ENCODE measurements at places on chromosomes 5 and 9.

GRCh38 chr5:78751872-78752271 is 103.3 kb upstream of the LHFPL2 start:
- DNase-seq = no peak

DNA sequence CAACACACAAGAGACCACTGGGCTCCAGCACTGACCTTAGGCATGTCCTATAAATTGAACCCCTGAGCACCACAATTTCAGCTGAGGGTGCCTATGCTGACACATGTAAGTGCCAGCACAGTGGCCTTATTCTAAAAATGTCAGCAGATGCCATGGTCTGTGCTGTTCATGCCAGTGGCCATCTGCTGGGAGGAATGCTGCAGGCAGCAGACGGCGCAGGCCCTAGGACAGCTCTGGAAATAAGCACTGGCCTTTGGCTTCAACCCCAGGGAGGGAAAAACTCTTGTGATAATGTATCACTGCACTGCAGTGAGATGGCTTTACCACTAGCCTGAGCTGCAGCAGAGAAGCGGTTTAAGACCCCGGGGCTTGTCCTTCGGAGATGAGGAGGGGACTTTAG is 98.5 kb downstream of the SYK start:
- DNase-seq = no peak

GRCh38 chr5:179858241-179858585 is 404 bp downstream of the MRNIP start:
- DNase-seq = no peak

DNA sequence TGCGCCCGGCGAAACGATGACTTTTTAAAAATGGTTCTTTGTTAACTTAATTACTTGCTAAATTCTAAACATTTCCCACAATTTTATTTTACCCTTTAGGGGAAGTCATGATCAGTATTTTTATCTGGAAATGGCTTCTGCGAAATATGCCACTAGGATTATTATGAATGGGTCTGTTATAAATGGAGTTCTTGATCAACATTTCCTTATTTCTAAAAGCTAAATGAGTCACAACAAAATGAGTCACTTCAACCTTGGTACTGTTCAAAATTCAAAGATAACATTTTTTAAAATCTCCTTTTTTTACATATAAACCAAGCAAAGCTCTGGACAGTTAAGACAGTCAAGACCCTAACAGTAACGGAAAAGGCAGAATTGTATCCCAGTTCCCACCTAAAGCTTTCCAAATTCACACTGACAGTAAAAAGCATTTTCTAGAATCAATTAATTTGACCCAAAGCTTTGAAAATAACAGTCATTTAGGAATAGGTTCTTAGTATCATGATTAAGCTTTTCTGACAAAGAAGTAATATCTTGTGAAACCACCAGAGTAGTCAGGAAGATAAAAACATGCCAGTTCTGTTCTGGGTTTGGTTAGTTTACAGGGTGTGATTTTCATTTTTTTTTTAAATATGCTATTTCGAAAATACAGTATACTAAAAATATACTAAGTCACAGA is 81.7 kb downstream of the LHFPL2 start:
- peak; percentile 45 for DNase-seq

DNA sequence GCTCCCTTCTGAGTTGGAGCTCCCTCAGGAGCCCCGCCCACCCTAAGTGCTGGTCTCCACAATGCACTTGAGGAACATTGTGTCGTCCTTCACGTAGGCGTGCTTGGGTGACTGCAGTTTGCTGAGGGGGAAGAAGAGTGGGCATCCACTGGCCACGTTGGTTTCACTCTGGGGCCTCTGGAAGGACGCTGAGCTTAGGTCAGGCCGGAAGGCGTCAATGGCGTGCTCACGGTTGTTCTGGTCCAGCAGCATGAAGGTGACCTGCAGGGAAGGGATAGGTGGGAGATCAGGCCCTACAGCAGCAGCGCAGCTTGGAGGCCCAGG is 21.7 kb downstream of the TRAF1 start:
- no peak for DNase-seq

GRCh38 chr5:6362846-6363245 is 15.5 kb downstream of the MED10 start:
- DNase-seq = no peak

DNA sequence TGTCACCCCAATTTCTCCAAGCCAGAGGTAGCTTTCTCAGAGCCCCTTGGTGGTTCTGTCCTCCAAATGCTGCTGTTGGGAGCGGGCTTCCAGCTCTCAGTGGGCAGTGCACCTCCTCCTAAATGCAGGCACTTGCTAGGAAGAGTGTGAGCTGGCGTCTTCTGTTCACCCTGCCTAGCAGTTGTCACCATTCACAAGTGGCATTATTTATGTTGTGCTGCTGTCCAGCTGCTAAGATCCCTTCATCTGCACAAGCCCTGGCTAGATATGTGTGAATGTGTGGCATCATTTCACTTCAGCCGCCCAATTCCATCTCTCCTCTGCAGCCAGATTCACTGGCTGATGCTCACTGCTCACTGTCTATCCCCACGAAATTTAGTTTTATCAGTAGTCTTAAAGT is 43.7 kb downstream of the SLC36A1 start:
- DNase-seq = no peak

GRCh38 chr9:75067894-75068293 is 20.1 kb downstream of the NMRK1 start:
- no peak for DNase-seq

DNA sequence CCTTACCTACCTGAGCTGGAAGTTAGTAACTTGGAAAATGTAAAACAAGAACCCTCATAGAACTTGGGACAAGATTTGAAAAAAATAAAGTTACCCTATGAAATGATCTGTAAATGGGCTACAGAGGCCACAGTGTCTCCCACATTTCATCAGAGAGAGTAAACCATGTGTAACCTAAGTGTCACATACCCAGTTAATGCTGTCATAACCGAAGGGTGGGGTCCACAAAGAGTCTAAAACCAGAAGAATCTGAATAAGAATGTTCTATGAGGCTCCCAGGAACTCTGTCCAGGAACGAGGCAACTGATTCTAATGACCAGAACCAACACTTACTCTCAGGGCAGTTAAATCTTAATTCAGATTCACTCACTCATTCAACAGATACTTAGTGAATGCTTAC is 1.0 kb upstream of the FAM13B start:
- DNase-seq = no peak

DNA sequence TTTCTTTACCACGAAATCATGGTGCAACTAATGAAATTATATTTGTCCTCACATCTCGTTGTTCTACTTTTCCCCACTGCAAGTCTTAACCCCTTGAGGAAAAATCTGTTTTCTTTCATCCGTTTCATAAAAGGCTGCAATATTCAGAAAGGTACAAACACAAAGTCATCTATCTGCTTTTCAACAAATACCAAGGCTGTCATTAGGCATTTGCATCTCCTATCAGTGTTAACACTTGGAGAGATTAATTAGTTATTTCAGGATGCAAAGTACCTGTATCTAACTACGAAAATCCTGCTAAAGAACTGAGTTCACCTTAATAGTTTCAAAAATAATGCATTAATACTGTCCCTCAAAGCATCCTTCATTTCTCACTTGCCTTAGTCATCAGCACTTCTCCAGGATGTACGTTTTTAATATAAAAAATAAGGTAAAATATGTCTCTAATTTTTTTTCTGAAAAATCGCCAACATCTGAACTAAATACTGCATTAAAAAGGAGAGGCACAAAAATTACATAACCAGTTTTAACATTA is 1.8 kb downstream of the ARRDC3 start:
- DNase-seq = no peak

DNA sequence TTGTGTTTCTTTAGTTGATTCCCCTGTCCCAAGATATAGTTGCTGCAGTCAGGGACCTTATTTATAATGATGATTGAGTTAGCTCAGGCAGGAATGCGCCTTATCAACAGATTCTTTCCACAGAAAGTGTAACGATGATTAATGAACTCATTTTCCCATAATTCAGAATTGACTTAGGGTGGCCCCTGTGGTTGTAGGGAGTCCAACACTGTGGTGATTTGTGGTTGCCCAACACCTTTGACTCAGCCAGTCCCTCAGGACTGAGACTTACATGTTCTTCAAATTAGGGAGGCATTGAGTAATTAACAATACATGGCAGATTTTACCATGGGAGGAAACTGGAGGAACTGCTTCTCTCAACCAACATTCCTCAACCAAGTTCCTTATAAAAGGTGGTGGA is 221.9 kb downstream of the GABRG2 start:
- DNase-seq = no peak

DNA sequence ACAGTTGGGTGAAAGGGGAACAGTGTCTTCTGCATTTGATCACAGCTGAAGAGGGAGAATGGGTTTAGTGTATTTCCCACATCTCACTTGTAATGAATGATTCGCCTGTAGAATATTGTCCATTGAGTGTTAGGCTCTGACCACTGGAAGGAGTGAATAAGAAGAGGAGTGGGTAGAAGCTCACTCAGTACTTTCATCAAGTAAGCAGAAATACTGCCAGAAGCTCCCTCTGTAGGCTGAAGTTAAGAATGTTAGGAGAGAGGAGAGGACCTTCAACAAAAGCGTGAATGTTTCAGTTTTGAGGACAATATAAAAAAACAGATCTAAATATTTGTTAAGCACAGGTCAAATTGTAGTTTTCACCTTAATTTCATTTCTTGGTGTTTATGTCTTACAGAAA is 27.5 kb downstream of the FSD1L start:
- DNase-seq = peak; percentile 20

DNA sequence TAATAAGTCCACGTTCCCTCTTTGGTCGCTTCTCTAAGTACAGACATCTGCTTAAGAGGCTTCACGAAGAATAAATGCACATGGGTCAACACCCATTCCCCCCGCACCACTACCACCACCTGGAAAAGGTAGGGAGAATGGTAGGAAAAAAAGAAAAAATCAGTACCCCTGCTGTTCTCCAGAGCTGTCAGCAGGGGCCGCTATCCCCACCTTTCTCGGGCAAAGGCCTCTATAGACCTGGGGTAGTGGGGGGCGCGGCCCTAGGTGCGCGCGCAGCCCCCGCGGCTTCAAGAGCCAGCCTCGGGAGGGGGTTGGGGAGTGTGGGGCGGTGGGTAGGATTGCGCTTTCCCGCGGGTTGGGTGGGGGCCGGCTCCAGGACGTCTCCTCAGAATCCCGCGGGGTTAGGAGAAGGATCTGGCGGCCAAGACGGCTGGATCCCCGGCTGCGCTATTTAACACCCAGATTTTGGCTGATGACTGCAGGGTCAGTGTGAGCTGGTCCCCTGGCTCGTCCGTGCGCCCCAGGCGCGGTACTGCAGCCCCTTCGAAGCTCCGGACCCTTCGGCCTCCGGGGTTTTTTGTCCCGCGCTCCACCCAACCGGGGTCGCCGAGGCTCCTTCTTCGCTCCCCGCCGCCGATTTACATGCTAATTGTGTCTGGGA is 1.6 kb upstream of the SEMA6A start:
- DNase-seq = peak; percentile 51

- no peak for DNase-seq
Measured at GRCh38 chr9:95507464-95508241, 9.1 kb downstream of the PTCH1 start.

DNA sequence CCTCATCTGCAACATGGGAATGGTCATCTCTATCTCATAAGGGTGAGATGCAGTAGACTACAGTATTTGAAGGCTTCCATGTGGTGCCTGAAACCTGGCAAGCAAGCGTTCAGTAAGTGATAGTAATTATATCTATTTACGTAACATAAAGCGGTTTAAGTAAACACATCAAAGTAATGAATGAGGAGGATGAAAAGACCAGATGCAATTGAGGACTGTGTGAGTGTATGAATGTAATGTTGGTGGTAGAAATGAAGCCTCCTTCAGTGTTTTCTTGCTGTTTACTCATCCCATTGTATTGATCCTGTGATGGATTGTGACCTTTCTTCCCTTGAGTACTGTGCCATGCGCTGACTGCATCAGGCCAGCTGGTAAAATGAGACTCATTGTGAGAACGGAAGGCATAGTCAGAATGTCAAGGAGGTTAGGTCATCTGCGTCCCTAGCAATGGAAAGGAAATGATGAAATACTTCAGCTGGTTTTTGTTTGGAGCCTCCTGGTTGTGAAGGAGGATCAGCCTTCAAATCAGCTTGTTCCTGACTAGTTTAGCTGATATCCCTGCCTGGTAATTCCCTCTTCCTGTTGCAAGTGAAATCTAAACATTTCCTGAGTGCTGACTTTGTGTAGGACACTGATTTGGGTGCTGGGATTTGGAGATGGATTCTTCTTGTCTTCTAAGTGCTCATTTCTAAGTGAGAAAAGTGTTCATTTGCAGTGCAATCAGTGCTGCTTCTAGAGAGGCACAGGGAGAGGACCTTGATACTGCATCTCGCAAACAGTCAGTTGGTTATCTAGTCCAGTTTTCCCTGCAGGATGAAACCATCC is 35.6 kb downstream of the TNFSF8 start:
- DNase-seq = peak; percentile 58

DNA sequence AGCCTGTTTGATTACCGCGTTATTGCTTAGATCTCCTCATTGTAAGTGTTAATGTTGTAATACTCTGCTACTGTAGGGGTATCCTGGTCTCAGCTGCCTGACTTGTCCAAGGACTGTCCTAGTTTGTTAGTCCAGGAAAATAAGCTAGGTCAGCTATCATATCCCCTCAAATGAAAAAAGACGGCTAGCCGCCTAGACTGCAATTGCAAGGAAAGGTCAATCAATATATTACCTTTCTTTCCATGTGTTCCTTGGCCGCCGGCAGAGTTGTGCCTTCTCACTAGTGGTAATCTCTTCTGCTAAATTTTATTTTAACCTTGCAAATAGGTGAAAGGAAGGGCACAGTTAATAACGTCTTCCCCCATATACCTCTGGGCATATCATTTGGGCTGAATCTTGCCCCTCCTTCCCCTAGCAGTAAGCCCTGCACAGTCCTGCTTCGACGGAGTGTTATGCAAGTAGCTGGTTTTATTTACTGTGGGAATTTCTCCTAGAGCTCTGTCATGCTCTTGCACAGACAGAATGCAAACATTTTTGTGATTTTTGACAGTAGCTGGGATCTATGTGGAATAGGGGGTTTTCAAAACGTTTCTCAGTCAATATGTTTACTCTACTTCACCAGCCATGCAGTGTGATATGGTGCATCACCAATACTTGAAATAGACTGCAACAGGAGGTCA is 288.5 kb downstream of the MAST4 start:
- no peak for DNase-seq

DNA sequence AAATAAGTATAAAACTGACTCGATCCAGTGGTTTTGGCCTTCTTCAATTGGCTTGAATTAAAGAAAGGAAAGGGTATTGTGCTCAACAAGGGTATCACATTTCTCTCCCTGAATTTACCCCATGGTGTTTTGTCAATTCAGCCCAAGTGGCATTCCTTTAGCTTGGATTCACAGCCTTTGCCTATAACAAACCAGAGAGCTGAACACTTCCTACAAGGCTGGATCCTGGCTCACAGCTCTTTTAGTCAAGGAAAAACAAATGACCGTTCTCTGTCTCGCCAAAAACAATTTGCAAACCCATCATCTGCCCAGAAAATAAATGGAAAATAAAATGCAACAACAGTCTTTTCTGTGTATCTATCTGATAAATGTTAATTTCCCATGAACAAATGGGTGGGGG is 5.7 kb downstream of the ZNF366 start:
- DNase-seq = no peak

DNA sequence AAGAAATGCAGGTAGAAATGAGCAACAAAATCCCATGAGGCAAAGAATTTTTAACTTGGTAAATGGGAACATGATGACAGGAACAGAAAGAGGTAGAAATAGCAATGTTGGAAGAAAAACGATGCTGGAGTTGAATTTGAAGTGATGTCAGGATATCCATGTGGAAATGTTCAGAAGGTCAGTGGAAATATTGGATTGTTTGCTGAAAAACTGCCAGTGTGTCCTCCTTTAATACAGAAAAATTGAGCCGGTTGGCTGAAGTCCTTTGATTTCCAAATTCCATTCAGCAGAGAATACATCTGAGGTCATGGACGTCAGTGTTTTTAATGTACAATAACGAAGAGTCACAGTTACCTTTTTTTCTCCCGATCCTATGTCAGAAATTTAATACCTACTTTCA is 110.0 kb upstream of the DMAC1 start:
- DNase-seq = no peak

- no peak for DNase-seq
Measured at GRCh38 chr9:114538241-114538640, 33.0 kb upstream of the WHRN start.

Data from COLO829 (cell line).